ENCODE measurements at places on chromosomes 7 and 10.

- no peak for DNase-seq
These were observed 41.9 kb downstream of the PRPF18 start for GRCh38 chr10:13628661-13629060.

DNA sequence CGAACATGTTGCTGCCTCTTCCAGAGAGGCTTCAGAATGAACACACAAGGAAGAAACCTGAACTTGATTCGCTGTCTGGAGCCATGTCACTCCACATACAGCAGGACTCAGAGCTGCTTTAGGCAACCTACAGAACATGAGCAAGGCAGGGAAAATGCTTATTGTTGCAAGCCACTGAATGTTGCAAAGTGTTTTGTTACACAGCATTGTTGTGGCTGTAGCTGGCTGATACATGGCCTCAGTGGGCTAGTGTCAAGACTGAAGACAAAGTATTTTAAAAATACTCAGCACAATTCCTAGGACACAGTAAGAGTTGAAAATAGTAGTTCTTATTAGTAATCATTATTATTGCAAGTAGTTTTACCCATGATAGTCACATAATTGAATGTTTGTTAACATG lies 3.1 kb upstream of the CHST15 start:
- DNase-seq, result no peak

DNA sequence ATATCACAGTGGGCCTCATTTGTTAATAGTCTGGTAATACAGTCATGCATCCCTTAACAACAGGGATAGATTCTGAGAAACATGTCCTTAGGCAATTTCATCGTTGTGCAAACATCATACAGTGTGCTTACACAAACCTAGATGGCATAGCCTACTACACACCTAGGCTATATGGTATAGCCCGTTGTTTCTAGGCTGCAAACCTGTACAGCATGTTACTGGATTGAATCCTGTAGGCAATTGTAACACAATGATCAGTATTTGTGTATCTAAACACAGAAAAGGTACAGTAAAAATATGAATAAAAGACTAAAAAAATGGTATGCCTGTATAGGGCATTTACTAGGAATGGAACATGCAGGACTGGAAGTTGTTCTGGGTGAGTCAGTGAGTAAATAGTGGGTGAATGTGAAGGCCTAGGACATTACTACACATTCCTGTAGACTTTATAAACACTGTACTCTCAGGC lies 12.0 kb upstream of the RHOBTB1 start:
- no peak for DNase-seq

DNA sequence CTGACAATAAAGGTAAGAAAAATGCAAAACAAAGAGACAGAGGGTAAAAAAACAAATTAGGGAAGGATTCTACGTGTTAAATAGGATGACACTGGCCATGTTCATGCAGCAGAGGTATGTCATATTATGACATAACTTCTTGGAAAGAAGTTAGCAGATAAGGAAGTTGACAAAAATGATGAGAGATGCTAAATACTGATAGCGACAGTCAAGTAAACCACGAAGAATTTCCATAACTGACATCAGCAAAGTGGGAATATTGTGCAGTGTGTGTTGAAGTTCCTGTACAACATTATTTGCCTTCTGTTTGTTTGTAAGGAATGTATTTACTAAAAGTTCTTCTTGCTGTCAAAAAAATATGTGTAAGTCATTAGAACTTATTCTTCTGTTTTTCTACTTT lies 29.5 kb downstream of the MDH2 start:
- DNase-seq, result no peak
